ENCODE measurements at places on chromosomes 2 and 18. TPM values are rescaled to one million over a fixed set of nuclear protein-coding genes. Genes with fewer than 3 reads are reported as not detected.

GRCh38 chr2:225894236-225894980 lies 494.9 kb downstream of the NYAP2 start:
- no peak for DNase-seq

The BAZ2B gene
- total RNA-seq, result 61.0 TPM

The EPB41L3 gene
- total RNA-seq, result 6.7 TPM

- DNase-seq, result no peak
Observed at GRCh38 chr18:23207191-23207955, 72.1 kb downstream of the CABLES1 start.

DNA sequence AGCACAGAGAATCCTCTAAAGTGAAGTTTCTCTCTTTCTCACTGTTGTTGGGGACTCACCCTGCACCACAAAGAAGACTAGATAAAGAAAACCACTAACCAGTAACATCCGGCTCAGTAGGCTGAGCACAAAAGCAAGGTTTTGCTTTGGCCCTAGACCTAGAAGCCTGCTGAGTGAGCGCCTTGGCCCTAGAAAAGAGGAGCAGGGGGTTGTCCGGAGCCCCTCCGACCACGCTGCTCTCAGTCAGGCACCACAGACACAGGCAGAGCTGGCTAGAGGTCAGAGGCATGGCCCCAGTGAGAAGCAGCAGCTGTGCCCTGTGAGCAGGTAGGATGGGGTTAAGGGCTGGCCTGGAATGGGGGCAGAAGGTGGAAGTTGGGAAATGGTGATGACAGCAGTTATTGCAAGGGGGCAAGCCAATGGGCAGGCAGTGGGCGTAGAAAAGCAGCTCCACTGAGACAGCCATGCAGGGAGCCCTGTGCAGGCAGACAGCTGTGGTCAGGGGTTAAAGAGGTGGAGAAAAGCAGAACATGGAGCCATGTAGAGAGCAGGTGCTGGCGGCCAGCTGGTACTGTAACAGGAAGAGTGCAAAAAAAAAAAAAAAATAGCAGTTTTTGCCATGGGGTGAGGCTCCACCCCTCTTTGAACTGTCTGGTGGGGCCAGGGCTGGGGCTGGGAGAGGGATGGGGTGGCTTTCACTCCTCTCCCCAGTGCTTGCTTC lies 36.9 kb upstream of the SLC14A1 start:
- DNase-seq, result no peak

The SLC14A1 gene
- 96.7 TPM for total RNA-seq

DNA sequence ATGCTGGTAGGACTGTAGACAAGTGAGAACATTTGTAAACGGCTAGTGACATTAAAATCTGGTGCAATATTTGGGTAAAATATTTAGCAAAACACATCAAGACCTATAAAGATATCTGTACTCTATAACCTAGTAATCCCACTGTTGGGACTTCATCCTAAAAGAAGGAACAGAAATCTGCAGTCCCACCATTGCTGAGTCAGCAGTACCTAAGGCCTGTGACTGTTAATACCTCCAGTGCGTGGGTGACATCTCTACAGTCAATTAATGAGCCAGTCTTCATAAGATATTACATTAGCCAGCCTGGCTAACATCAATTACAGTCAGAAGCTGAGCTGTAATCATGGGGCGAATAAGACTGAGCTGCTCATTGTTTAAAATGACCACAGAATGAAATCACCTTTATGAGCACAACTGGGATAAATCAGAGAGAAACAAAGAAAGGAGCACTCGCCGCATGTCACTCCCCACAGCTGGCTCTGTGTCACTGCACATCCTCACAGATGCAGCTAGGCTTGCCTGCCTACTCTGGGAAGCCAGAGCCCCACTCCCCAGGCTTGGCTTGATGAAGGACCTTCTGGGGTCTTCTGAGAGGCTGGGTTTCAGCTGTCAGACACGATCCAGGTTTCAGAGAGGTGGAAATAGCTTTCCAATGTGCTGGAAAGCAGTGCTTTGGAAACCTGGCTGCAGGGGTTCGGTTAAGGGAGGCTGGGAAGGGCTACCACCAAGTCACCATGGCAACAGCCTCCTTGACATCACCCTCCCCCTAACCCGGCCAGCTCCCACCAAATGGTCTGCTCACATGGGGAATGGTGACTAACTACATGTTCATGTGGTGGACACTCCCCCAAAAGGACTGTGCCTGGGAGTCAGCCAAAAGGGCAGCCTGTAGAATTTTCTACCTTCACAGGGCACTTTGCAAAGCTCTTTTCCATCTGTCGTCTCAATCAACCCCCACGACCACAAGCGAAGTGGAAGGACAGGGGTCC lies 145.0 kb downstream of the ZBTB7C start:
- DNase-seq, result no peak

The MAP3K19 gene
- not detected for total RNA-seq

The CNGA3 gene
- total RNA-seq, result not detected

The ACVR1C gene
- total RNA-seq, result 2.5 TPM

The AFG3L2 gene
- 55.4 TPM for total RNA-seq

The LAMA1 gene
- 0.67 TPM for total RNA-seq

DNA sequence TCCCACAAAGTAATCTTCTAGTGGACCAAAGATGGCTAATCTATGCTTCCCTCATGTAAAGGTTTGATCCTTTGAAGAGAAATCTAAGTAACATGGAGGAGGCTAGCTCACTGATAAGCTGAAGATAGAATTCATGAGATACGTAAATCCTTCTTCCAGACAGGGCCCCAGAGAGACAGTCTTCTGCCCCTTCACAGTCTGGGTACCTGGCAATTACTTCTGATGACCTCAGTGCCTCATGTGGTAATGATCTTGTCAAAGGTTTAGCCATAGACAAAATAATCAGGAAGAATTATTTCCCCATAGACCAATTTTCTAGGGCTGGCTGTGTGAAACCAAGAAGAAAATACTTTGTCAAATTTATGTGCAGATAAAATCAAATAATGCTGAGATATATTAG lies 495.8 kb downstream of the METTL4 start:
- DNase-seq, result no peak

DNA sequence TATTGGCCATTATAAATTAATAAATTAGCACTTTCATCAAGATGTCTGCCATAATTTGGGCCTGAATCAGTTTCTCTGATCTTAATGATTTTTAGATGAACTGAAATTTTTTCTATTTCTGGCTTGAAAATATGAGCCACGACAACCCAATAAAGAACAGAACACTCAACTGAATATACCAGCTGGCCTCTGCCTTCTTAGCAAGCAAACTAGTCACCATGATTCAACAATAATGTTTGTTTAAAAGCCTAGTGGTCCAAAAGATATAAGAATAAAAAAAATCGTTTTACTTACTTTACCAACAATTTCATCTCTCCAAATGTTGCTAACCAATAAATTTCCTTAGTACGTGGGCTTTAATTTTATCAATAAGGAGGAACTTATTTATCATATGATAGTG lies 66.7 kb upstream of the TTN start:
- DNase-seq, result no peak

DNA sequence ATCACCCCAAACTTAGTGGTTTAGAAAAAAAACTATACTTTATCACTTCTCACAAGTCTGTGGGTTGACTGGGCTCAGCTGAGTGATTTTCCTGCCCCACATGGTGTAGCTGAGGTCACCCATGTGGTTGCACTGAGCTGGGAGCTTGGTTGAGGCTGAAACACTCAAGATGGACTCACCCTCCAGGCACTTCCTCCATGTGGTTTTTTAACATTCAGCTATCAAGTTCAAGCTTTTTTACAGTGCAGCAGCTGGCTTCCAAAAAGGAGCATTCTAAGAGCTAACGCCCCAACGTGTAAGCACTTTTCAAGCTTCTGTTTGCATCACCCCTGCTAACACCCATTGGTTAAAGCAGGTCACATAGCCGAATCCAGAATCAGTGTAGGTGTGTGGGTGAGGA lies 105.9 kb upstream of the CREB1 start:
- no peak for DNase-seq

The EIPR1 gene
- total RNA-seq, result 11.9 TPM

DNA sequence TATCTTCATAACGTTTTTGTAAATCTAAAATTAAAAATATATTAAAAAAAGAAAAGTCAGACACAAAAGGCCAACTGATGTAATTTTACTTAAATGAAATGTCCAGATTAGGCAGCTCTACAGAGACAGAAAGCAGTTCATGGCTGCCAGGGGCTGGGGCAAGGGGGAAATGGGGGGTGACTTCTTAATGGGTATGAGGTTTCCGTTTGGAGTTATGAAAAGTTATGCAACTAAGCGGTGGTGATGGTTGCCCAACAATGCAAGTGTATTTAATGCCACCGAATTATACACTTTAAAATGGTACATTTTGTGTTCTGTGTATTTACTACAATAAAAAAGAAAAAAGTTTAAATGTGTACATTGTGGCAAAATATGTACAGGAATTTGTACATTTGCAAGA lies 70.2 kb upstream of the TEX51 start:
- no peak for DNase-seq

All from liver (tissue), 10 donors.